ENCODE measurements at places on chromosomes 3 and 15. TPM values are rescaled to one million over a fixed set of nuclear protein-coding genes. Genes with fewer than 3 reads are reported as not detected.

The MYLK gene
- 1,758 TPM for total RNA-seq

DNA sequence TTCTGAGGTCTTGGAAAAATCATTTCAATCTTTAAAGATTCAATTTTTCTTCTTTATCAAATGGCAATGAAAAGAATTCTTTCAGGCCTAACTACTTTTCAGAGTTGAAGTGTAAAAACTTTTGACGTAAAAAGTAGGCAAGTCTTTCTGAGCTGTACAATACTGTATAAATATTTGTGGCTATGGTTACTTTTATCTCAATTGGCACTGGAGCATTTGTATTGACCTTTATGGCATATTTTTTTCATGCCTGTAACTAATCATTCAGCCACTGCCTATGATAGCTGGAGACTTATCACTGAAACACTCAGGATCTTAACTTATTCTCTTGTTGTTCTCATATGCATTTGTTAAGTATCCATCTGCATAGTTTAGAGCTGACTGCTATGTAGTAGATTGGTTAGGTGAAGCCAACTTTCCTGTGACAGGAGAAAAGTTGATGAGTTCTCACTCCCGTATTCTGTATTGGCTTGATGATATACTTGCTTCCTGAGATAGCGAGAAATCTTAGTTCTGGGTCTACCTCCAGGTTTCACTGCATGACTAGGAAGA, 290.4 kb upstream of the TBL1XR1 start:
- DNase-seq, result no peak

GRCh38 chr3:905217-905616, 187.6 kb upstream of the CNTN6 start:
- no peak for DNase-seq

DNA sequence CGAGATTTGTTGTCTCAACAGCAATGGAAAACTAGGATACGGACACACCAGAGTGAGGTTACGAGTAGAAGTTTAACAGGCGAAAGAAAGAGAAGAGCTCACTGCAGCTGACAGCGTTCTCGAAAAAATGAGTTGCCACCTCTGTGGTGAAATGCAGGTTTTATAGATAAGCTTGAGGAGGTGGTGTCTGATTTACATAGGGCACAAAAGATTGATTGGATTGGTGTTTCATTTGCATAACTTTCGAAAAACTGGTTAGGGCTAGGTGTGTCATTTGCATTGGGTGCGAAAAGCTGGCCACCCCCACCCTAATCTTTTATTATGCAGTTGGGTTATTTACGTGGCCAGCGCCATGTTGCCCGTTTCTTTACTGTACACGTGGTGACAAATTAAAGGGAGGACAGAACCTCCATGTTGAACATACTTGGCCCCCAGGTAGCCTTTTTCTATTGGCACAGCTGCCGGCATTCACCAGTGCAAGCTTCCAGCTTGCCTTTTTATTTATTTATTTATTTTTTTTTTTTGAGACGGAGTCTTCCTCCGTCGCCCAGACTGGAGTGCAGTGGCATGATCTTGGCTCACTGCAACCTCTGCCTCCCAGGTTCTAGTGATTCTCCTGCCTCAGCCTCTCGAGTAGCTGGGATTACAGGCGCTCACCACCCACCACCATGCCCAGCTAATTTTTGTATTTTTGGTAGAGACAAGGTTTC, 8.3 kb downstream of the IFT122 start:
- no peak for DNase-seq

DNA sequence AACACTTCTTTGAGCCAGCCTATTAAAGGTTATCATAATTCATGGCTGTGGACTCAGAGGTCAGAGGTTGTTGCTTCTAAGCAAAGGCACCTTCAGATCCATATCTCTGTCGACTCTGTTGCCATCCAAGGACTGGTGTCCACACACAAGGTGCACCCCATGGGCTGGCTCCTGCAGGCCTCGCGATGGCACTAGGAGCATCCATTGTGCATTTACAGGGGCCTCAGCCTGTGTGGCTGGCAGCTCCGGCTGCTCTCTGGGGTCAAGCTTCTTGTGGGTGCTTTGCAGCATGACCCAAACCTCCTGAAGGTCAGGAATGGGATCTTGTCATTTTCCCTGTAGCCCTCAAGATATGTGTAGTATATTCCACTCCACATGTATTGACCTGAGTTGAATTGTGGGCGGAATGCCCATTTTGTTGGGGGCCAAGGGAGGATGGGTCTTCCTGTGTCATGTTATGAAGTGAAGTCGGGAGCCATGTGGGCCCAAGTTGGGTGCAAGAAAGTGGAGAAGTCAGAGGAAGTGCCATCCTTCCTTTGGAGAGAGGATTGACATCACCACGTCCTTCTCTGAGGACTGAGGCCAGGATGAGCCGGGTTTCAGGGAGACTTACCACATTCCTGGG, 43.9 kb downstream of the CHDH start:
- no peak for DNase-seq

DNA sequence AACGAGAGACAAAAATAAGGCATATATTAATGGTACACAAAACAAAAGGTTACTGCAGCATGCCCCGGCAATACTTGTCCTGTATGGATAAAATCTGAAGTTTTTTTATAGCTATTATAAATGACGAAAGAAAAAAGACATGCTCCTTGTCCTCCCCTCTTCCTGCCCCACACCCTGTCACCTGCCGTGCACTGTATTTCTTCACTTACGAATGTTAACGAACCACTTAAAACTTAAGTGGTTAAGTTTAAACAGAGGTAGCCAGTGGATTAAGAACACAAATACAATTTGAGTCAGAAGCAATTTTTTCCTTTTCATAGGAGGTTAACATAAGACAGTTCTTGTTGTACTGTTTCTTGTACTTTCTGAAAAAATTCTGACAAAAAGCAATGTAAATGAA, 799.1 kb upstream of the NECTIN3 start:
- no peak for DNase-seq

DNA sequence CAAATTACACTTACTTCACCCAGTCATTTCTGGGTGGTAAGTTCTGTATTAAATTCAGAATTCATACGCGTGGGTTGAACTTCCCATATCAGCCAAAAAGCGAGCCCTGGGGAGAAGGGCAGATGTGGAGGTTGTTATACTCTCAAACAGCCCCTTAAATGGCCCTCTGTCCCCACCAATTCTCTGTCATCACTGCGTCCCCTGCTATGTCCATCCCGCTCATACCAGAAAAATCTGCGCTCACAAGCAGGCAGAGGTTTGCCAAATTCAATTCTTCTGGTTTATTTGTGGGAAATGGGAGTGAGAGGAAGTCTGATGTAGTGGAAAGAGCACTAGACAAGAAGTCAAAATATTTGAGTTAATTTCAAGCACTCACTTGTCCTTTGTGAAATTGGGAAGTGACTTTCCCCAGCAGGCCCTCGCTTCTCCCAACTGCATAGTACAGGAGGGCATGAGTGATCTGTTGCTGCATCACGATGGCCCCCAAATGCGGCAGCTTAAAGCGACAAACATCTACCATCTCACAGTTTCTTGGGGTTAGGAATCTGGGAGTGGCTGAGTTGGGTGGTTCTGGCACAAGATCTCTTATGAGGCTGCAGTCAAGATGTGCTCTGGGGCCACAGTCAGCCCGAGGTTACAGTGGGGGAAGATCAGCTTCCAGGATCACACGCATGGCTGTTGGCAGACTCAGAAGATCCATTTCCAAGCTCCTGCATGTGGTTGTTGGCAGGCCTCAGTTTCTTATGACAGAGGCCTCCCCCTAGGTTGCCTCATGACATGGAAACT, 67.7 kb downstream of the CPN2 start:
- DNase-seq, result no peak

DNA sequence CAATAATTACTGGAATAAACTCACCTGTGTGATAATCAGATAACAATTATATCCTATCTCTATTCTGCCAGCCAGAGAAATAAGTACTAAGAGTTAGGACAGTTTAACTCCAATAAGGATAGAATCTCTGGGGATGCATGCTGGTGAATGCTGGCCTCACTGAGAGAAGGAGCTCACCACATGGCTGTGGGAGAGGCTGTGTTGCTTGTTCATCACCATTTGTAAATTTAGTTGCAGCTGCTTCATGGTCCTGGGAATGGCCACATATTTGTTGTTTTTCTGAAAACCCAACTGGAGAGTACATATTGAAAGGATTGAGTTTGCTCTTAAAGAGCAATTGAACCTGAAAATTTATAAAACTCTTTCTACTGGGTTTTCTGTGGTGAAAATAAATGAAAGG, 207.3 kb downstream of the NECTIN3 start:
- DNase-seq, result no peak

DNA sequence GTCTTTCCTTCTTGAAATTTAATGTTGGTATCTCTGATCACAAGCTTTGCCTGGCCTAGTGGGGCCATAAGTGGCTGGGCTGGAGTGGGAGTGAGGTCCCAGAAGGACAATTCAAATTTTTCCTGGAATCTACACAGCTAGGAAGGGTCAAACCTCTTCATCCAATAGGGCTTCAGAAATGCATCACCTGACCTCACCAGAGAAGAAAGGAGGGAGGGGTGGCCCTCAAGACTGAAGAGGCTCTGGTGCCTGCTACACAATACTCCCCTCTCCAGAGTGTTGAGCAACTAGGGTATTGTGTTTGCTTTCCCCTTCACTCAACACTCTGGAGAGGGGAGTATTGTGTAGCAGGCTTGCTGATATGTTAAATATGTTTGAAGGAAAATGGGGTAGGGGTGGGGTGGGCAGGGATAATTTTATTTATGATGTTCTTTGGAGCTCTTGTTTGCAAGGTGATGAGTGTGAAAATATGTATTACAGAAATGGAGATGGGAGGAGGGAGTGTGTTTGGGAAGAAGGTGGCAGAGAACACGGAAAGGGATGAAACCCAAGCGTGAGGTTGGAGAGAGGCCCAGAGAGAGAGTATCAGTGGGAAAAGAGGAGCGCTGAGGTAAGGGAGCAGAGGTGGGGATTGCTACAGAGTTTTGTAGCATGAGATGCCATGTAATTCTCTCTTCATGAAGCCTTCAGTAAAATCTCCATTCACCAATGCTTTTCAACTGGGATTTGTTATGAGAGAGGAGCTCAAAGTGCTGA, 5.7 kb upstream of the KLHL24 start:
- no peak for DNase-seq
